ENCODE measurements at places on chromosomes 11 and 22.

GRCh38 chr11:19763330-19763729, 50.7 kb downstream of the NAV2 start:
- DNase-seq: no peak

DNA sequence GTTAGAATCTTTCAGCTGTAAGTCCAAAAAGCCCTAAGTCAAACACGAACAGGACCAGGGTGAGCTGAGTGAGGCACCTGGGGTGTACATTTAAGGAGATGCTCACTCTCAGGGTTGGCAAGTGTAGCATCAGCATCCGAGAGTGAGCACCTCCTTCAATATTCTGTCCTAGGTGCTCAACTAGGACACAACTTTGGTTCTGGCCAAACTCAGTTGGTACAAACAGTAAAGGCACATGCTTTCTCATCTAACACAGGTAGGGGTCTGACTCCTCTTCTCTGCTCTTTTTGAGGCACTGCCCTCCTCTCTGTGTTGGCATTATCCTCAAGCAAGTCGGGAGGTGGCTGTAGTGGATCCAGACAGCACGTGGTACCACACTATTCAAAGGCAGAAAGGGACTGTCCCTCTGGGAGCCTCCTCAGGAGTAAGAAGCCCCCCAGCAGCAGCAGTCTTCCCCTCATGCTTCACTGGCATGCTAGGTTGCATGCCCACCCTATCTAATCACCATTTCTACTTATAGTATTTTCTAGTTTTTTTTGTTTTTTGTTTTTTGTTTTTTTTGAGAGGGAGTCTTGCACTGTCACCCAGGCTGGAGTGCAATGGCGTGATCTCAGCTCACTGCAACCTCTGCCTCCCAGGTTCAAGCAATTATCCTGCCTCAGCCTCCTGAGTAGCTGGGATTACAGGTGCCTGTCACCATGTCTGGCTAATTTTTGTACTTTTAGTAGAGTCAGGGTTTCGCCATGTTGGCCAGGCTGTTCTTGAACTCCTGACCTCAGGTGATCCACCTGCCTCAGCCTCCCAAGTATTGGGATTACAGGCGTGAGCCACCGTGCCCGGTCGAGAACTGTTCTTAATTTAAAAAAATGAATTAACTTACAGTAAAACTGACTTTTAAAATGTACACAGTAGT, 14.7 kb upstream of the MAPK1 start:
- no peak for DNase-seq

DNA sequence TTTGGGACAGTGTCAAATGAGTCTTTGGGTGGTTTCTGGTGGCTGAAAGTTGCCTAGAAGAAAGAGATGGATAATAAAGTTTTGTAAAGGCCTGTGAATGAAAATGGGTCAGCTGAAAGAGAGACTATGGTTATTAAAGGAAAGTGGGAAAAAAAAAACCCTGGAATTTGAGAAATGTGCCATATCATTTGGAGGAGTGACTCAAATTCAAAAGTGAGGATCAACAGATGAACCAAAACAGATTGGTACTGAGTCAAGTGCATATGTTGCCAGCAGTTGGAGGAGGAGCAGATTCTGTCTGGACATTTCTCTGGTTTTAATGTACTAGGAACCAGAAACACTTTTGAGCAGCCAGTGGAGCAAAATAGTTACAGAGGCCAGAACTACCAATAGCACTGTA, 339.8 kb downstream of the KCNA4 start:
- DNase-seq: no peak

DNA sequence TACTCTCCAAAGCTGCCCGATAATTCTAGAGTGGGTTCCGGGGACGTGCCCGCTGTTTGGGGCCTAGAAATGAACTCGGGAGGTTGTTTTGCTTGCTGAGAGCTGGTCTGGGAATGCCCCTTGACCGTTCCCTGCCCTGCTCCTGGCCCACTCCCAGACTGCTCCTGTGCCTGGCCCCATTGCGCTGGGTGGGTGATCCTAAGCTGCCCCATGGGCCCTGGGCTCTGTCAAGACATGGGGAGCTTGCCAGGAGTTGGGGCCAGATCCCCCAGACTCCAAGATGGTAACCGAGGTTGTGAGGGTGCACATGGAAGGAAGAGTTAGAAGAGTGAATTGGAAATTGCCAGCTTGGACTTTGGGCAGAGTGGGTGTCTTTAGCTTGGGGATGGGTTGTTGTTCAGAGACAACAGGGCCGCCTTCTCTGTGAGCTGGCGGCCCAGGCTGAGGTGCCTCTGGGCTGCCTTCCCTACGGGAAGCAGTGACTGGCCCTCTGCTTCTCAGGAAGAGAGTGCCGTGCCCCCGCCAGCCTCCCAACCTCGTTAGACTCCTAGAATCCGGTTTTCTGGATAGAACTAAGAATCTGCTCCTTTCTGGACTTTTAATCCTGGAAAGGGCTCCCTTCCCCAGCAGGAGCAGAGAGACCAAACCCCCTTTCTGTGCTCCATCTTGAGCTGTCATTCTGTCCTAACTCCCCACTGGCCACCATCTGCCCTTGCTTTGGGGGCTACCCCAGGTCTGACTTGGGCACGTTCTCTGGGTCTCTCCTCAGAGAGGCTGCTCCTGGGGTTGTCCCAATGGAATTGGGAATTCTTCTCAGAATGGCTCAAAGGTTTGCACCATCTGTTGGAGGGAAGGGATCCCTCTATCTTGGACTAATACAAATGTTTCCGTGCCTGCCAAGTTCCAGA, 1.8 kb downstream of the ST3GAL4 start:
- no peak for DNase-seq

DNA sequence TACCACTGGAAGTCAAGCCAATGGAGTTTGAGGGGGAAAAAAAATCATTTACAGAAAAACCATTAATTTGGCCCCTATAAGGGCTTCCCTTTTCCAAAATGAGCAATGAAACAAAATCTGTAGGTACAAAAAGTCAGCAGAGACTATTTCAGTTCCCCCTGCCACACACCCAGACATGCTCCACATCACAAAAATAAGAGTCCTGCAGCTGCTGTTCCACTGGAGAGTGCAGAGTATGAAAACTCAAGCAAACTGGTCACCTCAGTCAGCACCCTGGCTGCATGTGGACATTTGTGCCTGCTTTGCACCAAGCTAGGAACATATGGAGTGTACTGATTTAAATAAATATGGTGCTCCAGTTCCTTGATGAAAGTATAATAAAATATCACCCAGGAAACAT, 15.1 kb downstream of the POU2AF1 start:
- DNase-seq: no peak

- DNase-seq: no peak
Measured at GRCh38 chr11:75323609-75324008, 27.9 kb downstream of the ARRB1 start.

Data from urinary bladder (tissue), 4 donors.